ENCODE measurements at places on chromosomes 4 and X.

GRCh38 chr4:83316459-83317165 lies 18.0 kb downstream of the HPSE start:
- DNase-seq: no peak

- DNase-seq: no peak
Observed at GRCh38 chr4:185361872-185362271, 33.9 kb downstream of the LRP2BP start.

- DNase-seq: no peak
Observed at GRCh38 chr4:1616557-1616930, 67.6 kb downstream of the FAM53A start.

DNA sequence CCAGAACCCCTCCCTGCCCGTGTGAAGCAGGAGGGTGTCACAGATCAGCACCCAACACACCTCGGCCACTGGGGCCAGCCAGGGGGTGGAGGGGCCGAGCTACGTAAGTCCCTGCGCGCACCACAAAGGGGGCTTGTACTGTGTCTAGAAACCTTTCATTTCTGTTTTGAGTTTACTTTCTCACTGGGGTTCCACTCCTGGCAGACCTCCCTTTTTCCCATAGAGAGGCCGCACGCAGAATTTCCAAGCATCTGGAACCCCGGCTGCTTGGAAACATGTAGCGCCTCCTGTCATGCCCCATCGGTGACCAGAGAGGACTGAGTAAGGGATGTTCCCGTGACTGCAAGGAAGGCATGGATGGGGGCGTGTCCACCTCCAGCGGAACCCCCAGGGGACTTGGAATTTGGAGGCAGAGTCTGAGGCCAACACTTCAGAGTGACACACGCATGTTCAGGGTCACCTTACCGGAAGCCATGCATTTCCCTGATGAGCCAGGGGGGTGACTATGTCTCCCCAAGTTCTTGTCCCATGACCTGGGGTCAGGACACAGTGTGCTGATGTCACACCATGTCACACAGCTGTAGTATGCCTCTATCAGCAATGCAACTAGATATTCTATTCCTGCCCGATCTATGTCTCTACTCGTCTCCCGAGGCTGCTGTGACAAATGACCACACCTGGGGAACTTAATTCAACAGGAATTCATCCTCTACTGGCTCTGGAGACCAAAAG lies 105.3 kb downstream of the DHRSX start:
- DNase-seq: no peak

DNA sequence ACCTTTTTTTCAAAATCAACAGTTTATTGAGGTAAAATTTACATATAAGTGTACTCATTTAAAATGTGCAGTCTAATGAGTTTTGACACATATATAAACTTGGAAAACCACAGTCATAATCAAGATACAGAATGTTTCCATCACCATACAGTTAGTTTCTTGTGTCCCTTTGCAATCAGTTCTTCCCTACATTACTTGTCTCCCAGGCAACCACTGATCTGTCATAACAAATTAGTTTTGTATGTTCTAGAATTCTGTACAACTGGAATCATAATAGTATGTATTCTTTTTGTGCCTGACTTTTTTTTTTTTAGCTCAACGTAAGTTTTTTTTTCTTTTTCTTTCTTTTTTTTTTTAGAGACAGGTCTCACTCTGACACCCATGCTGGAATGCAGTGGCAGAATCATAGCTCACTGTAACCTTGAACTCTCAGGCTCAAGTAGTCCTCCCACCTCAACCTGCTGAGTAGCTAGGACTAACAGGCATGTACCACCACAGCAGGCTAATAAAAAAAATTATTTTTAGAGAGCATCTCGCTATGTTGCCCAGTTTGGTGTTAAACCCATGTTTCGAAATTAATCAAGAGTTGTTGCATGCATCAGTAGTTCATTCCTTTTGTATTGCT lies 26.9 kb downstream of the ARFIP1 start:
- DNase-seq: no peak

DNA sequence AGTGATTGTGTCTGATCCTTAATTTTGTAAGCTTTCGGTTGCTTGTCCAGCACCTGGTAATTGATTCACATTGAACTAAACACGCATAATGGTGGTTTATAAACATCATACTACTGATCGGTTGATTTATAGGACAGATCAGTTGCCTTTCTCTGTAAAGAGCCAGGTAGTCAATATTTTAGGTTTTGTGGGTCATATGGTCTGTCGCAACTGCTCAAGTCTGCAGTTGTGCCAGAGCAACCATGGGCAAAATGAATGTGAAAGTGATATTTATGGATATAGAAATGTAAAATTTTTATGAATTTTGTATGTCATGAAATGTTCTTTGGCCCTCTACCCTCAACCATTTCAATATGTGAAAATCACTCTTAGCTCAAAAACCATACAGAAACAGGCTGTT lies 8.9 kb downstream of the JADE1 start:
- DNase-seq: no peak

DNA sequence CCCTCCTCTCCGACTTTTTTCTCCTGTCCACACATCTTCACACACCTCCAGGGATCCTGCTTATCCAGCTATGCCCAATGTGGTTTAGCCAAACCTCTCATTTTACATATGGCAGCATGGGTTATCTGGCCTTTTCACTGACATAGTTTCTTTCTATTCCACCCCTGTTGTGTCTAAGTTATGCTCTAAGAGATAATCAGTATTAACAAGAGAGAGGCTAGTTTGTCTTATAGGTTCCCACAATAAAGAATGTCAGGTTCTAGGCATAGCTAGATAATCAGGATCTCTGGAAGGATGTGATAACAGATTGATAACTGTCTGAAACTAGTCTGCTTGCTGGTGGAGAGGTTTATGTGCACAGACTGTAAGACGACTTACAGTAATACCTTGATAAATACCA lies 7.7 kb upstream of the GALNT7 start:
- DNase-seq: no peak

- DNase-seq: no peak
Observed at GRCh38 chrX:10566716-10567097, 53.7 kb downstream of the MID1 start.

GRCh38 chr4:47686294-47686872 lies 151.5 kb downstream of the CORIN start:
- DNase-seq: peak; percentile 74

DNA sequence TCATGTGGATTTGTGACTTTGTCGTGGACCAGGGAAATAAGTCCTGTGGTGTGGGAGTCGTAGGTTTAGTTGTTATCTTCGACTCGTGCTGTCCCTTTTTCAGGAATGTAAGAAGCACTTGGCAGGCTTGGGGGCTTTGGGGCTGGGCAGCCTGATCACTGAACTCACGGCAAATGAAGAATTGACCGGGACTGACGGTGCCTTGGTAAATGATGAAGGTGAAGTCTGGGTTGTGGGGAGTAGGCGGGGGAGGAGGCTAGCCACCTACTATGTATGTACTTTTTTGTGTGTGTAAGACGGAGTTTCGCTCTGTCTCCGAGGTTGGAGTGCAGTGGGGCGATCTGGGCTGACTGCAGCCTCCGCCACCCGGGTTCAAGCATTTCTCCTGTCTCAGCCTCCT lies 1.2 kb downstream of the TAF1 start:
- no peak for DNase-seq

- no peak for DNase-seq
Observed at GRCh38 chr4:73406548-73406875, 2.4 kb downstream of the ALB start.

DNA sequence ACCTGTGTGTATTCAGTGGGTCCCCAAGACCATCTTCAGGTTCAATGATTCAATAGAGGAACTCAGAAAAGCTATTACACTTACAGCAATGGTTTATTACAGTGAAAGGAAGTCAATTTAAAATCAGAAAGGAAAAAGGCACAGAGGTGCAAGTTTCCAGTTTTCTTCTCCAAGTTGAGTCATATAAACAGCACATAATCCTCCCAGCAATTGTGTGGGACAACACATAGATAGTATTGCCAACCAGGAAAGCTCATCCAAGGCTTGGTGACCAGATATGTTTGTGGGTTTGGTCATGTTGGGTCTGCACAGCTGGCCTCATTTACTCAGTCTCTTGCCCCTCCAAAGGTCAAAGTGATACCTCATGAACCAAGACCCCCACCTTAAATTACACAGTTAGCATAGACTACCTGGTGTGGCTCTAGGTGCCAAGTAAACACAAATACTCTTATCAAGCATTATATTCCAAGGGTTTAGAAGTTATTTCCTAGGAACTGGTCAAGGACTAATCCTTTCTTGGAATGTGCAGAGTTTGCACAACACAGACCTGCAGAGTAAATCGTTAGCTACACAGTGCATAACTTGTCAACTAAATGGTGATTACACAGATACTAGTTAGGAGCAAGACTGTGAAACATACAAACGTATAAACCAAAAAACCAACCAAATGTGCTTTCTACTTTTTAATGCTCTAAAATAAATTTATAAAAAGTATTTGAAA lies 777.3 kb downstream of the PCDH18 start:
- no peak for DNase-seq

DNA sequence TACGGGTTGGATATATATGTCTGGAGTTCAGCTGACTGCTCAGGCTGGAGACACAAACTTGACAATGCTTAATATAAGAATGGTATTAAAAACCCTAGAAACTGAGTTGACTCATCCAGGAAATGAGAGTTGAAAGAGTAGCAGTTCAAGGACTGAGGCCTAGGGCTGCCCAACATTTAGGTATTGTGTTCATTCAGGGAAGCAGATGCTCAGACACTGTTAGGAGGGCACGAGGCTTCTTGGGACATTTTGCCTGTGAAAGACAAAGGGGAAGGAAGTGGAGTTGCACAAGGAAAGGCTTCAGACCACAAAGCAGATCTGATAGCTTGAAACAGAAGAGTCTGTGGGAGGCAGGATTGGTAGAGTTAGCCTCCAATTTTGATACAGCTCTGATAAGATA lies 52.0 kb upstream of the HS3ST1 start:
- no peak for DNase-seq

GRCh38 chr4:98639523-98639922 lies 18.9 kb downstream of the TSPAN5 start:
- DNase-seq: no peak

DNA sequence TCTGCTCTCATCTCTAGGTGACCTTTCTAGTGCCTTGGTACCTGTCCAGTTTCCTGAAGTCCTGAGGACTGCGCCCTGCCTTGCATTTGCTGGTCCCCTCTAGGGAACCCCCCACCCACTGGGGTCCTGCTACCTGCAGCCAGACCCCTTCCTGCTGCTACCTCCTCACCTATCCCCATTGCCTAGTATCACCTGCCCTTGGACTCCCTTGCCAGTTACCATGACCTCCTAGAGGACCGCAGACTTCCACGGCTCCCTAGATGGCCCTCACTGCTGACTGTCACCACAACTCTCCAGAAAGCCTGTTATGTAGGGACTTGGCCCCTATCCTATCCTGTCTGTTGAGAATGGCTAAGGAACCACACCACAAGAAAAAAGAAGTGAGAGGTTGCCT lies 166.6 kb downstream of the EFNB1 start:
- DNase-seq: no peak

DNA sequence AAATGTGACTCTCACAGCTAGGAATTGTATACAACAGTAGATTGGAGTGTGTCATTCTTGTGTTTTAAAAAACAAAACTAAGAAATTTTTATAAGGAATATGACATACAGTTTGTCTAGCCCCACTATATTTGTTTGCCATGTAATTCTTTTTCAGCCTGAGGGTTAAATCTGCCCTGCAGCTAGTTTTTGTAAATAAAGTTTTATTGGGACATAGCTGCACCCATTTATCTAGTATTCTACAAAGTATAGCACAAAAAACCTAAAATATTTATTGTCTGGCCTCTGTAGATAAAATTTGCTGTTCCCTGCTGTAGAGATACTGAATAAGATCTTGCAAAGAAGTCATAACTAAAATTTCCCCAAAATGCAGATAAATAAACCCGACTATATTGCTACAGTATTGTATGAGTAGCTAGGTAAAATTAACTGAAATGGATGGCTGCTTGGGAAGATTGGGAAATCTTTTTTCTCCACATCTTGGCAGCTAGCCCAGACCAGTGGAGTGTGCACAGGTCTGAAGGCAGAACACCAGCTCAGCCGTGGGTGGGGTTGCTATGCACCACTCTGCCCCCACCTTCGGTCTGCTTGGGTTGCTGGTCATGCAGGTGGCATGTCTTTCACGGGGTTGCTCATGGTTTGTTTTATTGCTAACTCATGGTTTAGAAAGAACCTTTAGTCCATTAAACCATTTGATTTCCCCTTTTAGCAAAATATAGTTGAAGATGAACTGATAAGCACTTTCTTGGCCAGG lies 127.9 kb downstream of the KLHL8 start:
- no peak for DNase-seq

DNA sequence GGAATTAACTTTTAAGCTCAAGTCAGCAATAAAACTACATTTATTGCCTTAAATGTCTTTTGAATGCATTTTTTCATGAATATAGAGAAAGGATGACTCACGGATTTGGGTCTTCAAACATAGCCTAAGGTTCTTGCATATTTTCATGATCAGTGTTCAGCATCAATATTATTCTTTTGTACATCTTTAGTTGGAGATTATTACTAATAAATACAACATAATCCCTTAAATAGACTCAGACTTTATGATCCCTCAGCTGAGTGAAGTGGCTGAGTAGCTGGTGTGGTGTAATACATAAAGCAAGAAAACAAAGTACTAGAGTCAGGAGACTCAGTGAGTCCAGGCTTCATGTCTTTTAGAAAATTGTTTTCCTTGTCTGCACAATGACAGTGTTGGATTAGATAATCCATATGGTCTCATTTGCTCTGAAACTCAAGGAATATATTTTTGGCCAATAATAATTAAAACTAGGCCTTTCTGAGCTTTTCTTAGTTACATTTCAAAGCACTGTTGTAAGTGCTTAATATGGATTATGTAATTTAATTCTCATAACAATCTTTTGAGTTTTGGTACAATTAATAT lies 78.3 kb upstream of the UNC5C start:
- no peak for DNase-seq

DNA sequence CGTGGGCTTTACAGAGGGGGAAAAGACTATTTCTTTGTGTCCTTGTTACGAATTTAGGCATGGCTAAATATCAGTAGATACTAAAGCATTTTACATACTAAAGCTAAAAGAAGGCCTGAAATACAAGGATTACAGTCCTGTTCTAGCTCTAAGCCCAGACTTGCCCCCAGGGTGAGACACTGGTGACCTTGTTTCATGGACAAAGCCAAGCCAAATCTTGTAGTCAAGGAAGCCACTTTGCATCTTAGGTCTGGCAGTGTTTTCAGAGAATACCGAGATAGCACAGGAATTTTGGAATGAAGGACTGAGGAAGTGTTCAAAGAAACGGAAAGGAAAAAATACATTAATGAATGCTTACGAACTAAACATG lies 733 bp upstream of the G3BP2 start:
- peak; percentile 50 for DNase-seq

GRCh38 chrX:12986164-12986779 lies 11.4 kb downstream of the TMSB4X start:
- no peak for DNase-seq

- DNase-seq: no peak
Observed at GRCh38 chr4:117549524-117549923, 464.1 kb upstream of the TRAM1L1 start.

GRCh38 chrX:103201041-103201440 lies 13.9 kb upstream of the BEX4 start:
- DNase-seq: no peak

- no peak for DNase-seq
Observed at GRCh38 chr4:2742823-2743517, 13.2 kb downstream of the TNIP2 start.

GRCh38 chrX:48591255-48591791 lies 6.0 kb upstream of the WDR13 start:
- DNase-seq: no peak

- DNase-seq: peak; percentile 62
Observed at GRCh38 chrX:132615391-132616131, 126.7 kb upstream of the MBNL3 start.

- DNase-seq: no peak
Observed at GRCh38 chrX:149490100-149490499, 15.0 kb downstream of the IDS start.

GRCh38 chr4:76851375-76851774 lies 46.6 kb downstream of the SOWAHB start:
- DNase-seq: no peak
